Stimulated activated CD4-positive, alpha-beta T cell treated with anti-CD3 and anti-CD28 coated beads, Interleukin-1b, Interleukin-23, amount 100 ng/mL, for 4 hours (primary cell): ENCODE measurements at places on chromosomes 12 and 14.

DNA sequence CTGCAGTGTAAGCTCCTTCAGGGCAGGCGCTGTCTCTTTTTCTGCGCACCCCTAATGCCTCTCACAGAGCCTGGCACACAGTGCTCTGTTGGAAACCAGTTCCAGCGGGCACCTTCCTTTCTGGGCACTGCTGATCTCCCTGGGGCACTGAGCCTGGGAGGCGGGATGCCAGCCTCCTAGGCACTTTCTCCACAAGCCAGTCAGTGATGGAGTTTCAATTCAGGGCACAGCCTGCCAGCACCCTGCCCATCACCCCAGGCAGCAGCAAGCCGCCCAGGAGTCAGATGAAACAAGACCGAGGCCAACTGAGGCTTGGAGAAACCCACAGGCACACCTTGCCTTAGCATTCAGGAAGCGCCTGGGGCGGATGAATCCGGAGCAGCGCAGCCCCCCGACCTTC lies 5.7 kb upstream of the CTDSP2 start:
- DNase-seq: no peak

DNA sequence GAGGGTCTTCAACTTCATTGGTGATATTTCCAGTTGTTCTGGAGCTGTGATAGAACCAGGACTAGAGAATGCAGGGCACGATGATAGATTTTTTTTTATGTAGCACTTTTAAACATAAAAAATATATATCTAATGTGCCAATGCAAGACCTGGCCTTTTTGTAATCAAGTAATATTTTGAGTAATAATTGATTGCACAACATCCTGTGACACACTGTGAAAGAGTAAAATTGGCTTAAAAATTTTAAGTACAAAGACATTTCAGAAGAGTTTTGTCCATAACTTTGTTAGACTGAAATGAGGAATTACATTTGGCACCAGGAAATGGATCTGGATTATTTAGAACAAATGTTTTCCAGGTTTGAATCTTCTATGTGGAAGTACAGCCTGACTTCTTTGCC lies 22.1 kb downstream of the PRKCH start:
- no peak for DNase-seq

DNA sequence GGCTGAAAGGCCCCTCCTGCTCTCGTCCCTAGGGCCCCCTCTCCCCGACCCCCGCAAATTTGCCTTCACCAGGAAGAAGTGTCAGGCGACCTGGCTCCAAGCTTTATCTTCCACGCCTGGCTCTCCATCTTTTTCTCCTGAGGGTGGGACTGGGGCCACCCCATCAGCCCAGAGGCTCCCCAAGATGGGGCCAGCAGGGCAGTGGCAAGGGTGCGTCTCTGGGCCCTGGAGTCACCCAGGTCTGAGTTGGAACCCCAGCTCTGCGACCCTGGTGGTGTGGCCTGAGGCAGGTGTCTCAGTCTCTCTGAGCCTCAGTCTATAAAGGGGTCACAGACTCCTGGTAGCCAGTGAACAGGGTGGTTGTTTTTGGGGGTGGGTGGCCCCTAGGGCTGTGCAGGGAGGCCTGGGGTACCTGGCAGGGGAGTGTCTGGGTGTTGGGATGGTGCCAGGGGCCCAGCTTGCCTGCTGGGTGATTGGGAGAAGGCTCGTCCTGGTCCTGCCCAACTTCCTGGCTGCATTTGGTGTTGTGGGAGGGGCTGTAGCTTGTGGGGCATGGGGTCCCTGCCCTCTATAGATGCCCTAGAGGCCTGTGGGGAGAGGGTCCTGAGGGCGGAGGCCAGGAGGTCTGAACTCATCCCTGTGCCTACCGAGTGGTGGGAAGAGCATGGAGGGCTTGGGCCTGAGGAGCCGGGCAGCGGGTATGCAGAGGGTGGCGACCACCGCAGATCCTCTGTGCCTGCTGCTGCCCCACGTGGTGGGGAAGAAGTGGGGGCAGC lies 7.6 kb downstream of the KIF26A start:
- DNase-seq: no peak

DNA sequence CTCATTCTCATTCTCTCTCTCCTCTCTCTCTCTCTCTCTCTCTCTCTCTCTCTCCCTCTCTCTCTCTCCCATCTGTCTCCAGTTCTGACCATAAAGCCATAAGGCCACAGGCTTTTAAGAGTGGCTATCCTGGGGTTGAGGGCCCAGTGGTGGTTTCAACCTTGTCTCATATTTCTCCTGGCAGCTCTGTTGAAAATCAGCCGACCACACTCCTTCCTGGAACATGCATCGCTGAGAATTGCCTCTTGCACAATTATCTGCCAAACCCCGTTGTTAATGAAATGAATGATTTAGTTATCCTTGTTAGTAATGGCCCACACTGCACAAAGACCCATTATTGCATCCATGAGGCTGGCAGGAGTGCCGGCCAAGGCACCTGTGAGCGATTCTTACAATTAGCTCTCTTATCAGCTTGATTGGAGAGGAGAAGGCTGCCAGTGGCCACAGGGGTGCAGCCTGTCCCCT lies 30.4 kb upstream of the KCNA5 start:
- no peak for DNase-seq

- DNase-seq: no peak
These were observed 77.2 kb downstream of the NKX2-1 start for GRCh38 chr14:36442824-36443241.

DNA sequence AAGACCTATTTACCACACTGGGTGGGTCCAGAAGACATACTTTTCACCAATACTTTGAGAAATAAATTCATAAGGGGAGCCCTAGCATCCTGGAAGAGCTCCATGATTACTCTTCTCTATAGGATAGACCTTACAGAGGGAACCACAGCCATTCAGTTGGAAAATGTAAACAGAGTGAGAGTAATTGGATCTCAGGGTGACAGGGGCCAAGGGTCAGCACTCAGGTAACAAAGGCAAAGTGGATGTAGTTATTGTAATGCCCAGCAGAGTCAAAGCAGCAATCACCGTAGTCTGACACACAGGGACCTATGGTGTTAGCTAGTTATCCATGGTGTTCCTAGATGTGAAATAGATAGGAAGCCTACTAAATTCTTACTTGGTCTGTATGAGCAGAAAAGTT lies 10.8 kb upstream of the GTF2A1 start:
- DNase-seq: no peak

DNA sequence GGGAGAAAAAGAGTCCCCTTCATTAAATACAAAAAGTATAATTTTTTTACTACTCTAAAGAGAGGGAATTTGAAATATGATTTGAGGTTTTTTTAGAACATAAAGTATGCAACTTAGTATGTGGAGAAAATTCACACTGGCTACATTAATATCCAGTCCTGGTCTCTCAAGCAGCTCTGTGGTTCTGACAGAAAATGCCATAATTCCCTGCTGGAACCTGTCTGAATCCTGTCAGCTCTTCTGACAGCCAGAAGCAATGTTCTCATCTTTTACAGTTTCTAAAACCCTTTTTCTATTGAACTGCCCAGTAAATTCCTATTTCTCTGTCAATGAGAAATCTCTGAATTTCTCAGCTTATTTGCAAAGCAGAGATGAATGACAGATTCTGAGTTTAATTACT lies 13.4 kb upstream of the NOVA1 start:
- DNase-seq: no peak

DNA sequence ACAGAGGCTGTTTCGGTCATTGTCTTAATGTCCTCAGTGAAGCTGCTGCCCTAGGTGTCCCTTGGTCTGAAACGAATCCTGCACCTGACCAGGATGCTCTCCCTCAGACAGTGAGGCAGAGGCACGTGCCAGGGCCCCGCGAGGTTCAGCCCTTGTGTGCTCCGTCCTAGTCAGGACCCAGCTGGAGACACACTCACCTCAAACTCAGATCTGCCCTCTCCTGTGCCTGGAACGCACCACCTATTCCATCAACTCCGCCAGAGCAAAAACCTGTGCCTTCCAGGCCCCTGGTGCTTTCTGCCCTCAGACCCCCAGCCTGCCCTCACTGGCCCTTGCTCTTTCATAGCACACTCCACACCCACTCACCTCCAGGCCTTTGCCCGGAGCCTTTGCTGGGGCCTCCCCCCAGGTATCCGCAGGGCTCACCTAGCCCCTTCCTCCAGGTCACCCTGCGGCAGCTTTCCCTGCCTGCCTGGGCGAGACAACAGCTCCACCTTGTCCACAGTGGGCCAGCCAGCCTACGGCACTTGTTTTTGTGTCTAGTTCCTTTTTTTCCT lies 150.6 kb downstream of the BCL11B start:
- DNase-seq: no peak

- DNase-seq: no peak
These were observed 15.9 kb upstream of the AEBP2 start for GRCh38 chr12:19423166-19423930.

GRCh38 chr14:89194376-89194775 lies 222.7 kb downstream of the FOXN3 start:
- DNase-seq: no peak

- DNase-seq: no peak
These were observed 292.9 kb downstream of the BMP4 start for GRCh38 chr14:53663709-53664108.

- no peak for DNase-seq
These were observed 73.5 kb downstream of the PPP2R5C start for GRCh38 chr14:101834800-101835547.

- peak; percentile 90 for DNase-seq
These were observed 4.4 kb downstream of the TNS2 start for GRCh38 chr12:53054112-53054878.

DNA sequence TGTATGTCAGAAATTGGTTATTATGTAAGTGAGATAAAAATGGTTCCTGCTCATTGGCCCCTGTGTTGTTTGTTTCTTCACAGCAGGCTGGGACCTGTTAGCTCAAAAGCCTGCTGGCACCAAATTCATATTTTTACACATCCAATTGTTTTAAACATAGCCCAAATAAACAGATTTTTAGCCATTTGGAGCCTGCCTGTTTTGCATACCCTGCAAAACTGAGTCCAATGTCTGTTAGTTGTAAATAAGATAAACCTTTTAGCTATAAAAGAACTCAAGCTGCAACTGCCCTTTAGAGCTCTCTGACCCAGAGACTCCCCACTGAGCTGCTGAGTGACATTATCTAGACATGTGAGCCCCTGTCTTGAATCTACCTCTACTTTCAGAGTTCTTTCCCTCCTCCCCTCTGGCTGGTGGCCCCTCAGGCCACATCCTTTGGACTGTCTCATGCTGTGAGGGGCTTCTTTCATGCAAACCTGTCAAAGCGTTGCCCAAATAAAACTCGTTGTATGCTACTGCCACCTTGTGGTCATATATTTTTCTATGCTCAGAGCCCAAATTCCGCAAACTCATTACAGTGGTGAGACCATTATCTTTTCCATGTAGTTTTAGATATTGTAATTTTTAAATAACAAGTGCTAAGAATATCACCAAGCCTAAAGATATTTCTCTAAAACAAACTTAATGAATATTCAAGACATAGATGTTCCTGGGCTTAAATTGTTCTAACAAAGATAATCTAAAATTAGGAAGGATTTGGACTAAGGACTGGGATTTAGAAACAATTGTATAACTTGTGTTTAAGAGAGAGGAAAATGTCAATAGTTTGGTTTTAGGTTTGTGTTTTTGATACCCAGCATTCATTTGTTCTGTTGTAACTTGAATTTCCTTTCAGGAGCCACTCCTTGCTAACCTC lies 337.9 kb downstream of the AACS start:
- DNase-seq: no peak

- DNase-seq: no peak
These were observed 12.9 kb downstream of the TMEM117 start for GRCh38 chr12:43848786-43849185.

GRCh38 chr14:58789736-58790135 lies 152.0 kb downstream of the DACT1 start:
- DNase-seq: no peak

GRCh38 chr12:85568395-85569103 lies 267.7 kb downstream of the RASSF9 start:
- no peak for DNase-seq

GRCh38 chr14:39015964-39016577 lies 87.0 kb downstream of the SEC23A start:
- no peak for DNase-seq

DNA sequence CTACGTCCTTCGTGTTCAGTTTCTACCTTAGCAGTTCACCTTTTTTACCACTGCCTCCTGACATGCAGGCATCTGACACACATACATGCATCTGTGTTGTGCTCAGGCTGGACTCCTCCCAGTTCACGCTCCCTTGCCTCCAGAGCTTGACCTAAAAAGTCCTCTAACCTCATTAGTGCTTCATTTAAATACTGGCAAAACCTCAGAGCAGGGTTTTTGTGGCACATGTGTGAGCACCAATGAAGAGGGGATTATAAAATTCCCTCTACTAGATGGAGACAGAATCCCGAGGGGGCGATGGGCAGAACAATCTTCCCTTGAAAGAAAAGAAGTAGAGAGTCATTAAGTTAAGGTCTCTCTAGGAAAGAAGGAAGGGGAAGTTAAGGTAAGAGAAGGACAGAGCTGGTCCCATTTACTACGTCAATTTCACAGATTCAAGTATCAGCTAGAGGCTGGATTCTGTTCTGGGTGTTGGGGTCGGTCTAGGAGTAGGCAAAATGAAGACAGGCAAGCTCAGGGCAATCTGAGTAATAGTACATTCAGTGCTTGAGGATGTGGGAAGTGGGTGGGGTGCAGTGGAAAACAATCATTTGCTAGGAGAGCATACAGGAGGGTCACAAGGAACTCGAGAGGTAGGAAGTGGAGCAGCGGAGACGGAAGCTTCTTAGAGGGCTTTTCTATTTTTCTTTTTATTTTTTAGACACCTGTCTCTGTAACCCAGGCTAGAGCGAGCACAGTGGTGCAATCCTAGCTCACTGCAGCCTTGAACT lies 7.5 kb downstream of the HAL start:
- no peak for DNase-seq

- DNase-seq: no peak
These were observed 14.0 kb downstream of the CRY1 start for GRCh38 chr12:107079172-107080011.

GRCh38 chr14:36553656-36554260 lies 28.7 kb downstream of the NKX2-8 start:
- no peak for DNase-seq

GRCh38 chr12:64746663-64747062 lies 12.5 kb downstream of the GNS start:
- no peak for DNase-seq

GRCh38 chr12:115507951-115508722 lies 769.4 kb downstream of the MED13L start:
- DNase-seq: no peak

DNA sequence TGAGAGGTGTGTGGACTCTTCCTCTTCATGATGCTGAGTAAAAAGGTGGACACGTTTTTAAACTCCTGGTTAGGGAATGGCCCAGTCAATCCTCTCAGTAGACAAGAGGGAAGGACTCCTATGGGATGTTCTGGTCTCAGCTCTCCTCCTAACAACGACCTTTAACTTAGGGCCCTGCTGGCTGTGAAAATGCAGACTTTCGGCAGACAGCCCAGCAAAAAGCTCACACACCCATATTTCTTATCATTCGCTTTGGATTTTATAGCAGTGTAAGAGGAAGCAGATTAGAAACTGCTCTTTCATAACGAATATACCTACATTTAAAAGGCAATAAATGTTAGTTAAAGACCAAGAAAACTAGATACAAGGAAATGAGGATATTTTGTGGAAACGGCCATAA lies 18.0 kb upstream of the YARS2 start:
- no peak for DNase-seq

- no peak for DNase-seq
These were observed 194.1 kb downstream of the NOVA1 start for GRCh38 chr14:26403760-26404159.

- no peak for DNase-seq
These were observed 170.6 kb downstream of the BMP4 start for GRCh38 chr14:53786045-53786444.
